Calu3 (cell line): ENCODE measurements at places on chromosomes 3 and 15. TPM values are rescaled to one million over a fixed set of nuclear protein-coding genes. Genes with fewer than 3 reads are reported as not detected.

GRCh38 chr3:14436954-14437281 lies 34.5 kb downstream of the SLC6A6 start:
- no peak for DNase-seq
- H3K36me3 ChIP-seq: peaks cover 17% of the 10 kb centered on the region
- H3K27ac ChIP-seq: no peak overlapping the region

GRCh38 chr3:112512320-112512719 lies 13.0 kb upstream of the BTLA start:
- H3K4me1 ChIP-seq: no peaks in the 10 kb centered on the region
- no peaks in the 10 kb centered on the region for H3K36me3 ChIP-seq
- no peak overlapping the region for H3K4me3 ChIP-seq
- H3K27ac ChIP-seq: no peak overlapping the region

GRCh38 chr15:97979140-97979520 lies 18.6 kb downstream of the ARRDC4 start:
- H3K27me3 ChIP-seq: no peaks in the 10 kb centered on the region
- no peak for DNase-seq
- H3K4me1 ChIP-seq: peaks cover 16% of the 10 kb centered on the region
- H3K36me3 ChIP-seq: no peaks in the 10 kb centered on the region
- no peak overlapping the region for H3K4me3 ChIP-seq
- no peak overlapping the region for H3K27ac ChIP-seq

DNA sequence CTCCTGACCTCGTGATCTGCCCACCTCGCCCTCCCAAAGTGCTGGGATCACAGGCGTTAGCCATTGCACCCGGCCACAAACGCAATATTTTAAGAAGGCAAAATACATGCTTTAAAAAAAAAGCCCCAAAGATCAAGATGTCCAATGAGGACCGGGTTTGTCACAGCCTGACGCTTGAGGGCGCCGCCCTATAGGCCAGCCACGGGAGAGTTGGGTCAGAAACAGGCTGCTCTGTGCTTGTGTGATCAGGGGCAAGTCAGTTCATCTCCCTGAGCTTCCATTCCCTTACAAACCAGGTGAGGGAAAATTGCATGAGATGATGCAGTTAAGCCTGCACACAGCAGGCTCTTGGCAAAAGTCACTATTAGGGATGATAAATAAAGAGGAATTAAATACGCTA lies 23.9 kb downstream of the FAM174B start:
- H3K27ac ChIP-seq: no peak overlapping the region
- H3K4me1 ChIP-seq: peaks cover 4% of the 10 kb centered on the region
- DNase-seq: no peak
- H3K36me3 ChIP-seq: peaks cover 5% of the 10 kb centered on the region
- H3K27me3 ChIP-seq: no peaks in the 10 kb centered on the region

DNA sequence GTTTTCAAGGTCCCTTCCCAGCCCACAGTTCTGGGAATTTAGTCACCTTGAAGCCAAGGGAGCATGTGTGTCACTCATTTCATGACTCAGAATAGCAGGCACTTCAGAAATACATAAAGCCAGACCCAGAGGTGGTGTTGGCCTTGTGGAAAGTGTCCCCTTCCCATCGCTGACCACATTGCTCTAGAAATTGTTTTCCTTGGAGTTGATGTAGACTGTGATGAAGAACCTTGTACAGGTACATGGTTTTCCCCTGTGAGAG lies 158.8 kb downstream of the SLCO3A1 start:
- H3K36me3 ChIP-seq: no peaks in the 10 kb centered on the region
- no peak for DNase-seq
- peaks cover 35% of the 10 kb centered on the region for H3K4me1 ChIP-seq
- H3K27me3 ChIP-seq: no peaks in the 10 kb centered on the region

DNA sequence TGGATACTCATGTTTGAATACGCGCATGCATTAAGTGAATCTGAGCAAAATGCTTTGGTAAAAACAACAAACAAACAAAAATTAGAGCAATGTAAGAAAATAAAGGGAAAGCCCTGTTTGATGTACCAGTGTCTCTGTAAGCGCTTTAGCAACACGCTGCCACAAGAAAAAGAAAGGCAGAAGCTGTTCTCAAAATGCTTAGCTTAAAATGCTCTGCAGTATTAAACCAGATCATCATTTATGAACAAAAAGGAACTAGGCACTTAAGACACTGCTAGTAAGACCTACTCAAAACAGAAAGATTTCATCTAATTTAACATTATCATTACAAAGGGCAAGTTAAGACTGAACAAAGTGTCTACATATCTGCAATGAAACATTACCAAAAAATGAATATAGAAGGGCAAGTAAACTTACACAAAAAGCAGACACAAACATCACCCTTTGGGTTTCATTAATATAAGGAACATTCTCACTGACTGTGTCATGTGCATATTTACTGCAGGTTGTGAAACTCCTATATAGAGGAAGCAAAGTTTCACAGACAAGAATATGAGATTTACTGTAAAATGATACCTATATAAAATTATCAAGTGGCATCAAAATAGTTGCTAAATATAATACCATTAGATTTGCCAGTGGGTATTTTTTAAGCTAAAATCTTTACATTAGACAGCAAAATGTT lies 102.1 kb downstream of the FBXL22 start:
- DNase-seq: no peak
- no peaks in the 10 kb centered on the region for H3K4me1 ChIP-seq
- peaks cover 8% of the 10 kb centered on the region for H3K36me3 ChIP-seq
- no peak overlapping the region for H3K27ac ChIP-seq

- peaks cover 13% of the 10 kb centered on the region for H3K36me3 ChIP-seq
- peak overlapping the region; percentile 42 for H3K27ac ChIP-seq
- no peaks in the 10 kb centered on the region for H3K27me3 ChIP-seq
- no peak for DNase-seq
- H3K4me1 ChIP-seq: peaks cover 30% of the 10 kb centered on the region
- H3K4me3 ChIP-seq: no peak overlapping the region
Measured at GRCh38 chr15:66882251-66883020, 180.4 kb downstream of the SMAD6 start.

DNA sequence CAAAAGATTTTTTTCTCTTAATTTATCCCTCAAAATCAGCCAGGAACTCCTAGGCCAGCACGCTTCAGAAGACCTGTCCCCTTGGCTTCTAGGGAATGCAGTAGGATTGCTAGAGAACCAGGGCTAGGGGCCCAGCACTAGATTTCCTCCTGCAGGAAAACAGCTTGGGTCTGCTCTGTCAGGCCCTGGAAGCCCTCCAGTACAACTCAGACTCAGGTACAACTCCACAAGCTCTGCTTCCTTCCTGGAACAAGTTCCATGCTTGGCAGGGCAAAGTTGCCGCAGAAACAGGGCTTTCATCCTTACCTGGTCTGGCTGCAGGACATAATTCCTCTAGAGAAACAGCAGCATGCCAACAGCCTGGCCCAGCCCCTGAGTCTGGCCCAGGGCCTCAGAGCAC lies 96.1 kb upstream of the CTNNB1 start:
- no peak overlapping the region for H3K27ac ChIP-seq
- no peaks in the 10 kb centered on the region for H3K4me1 ChIP-seq
- H3K27me3 ChIP-seq: peaks cover 3% of the 10 kb centered on the region
- H3K4me3 ChIP-seq: no peak overlapping the region
- no peak for DNase-seq

DNA sequence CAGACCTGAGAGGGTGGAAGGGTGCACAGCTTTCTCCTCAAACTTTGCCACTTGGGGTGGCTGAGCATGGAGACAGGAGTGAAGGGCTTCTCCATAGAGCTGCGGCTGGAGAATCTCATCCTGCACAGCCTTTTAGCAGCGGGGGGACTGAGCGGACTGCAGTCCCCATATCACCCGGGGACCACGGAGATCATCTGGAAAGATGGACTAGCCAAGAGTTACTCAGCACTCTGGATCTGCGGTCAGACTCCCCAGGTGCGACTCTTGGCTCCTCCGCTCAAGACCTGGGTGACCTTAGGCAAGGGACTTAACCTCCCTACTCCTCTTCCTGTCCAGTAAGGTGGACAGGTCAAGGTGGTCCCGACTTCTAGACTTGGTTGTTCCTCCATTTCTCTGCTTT lies 125.8 kb upstream of the MEF2A start:
- peaks cover 8% of the 10 kb centered on the region for H3K36me3 ChIP-seq
- H3K27me3 ChIP-seq: no peaks in the 10 kb centered on the region
- no peak for DNase-seq
- no peak overlapping the region for H3K27ac ChIP-seq
- peaks cover 35% of the 10 kb centered on the region for H3K4me1 ChIP-seq
- no peak overlapping the region for H3K4me3 ChIP-seq

- no peak overlapping the region for H3K4me3 ChIP-seq
- DNase-seq: no peak
- no peaks in the 10 kb centered on the region for H3K27me3 ChIP-seq
- H3K36me3 ChIP-seq: no peaks in the 10 kb centered on the region
- H3K27ac ChIP-seq: no peak overlapping the region
Measured at GRCh38 chr3:4395448-4395847, 71.6 kb downstream of the SUMF1 start.

GRCh38 chr15:63943829-63944680 lies 102.2 kb downstream of the DAPK2 start:
- peaks cover 3% of the 10 kb centered on the region for H3K36me3 ChIP-seq
- DNase-seq: no peak
- no peak overlapping the region for H3K27ac ChIP-seq
- H3K4me1 ChIP-seq: peaks cover 16% of the 10 kb centered on the region

GRCh38 chr15:35535365-35535916 lies 10.5 kb downstream of the DPH6 start:
- H3K4me1 ChIP-seq: no peaks in the 10 kb centered on the region
- DNase-seq: no peak
- no peaks in the 10 kb centered on the region for H3K27me3 ChIP-seq
- no peak overlapping the region for H3K4me3 ChIP-seq
- H3K27ac ChIP-seq: no peak overlapping the region
- no peaks in the 10 kb centered on the region for H3K36me3 ChIP-seq

DNA sequence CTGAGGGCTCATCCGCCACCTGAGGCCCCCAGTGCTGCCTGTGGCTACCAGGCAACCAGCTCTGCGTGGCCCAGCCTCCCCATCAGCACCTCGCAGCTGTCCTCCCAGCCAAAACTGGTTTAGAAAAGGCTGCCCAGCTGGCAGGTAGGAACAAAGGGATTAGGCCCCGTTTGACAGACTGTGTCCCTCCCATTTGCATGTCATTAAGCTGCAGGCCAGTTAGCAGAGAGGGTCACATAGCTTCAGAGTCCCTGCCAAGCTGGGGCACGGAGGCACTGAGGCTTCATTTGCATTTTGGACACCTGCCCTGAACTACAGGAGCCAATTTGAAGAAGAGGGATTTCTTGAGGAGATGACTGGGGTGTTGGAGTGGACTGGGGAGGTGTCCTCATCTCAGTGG lies 177.9 kb downstream of the TLE3 start:
- H3K4me1 ChIP-seq: no peaks in the 10 kb centered on the region
- H3K27me3 ChIP-seq: peaks cover 98% of the 10 kb centered on the region
- no peak for DNase-seq

DNA sequence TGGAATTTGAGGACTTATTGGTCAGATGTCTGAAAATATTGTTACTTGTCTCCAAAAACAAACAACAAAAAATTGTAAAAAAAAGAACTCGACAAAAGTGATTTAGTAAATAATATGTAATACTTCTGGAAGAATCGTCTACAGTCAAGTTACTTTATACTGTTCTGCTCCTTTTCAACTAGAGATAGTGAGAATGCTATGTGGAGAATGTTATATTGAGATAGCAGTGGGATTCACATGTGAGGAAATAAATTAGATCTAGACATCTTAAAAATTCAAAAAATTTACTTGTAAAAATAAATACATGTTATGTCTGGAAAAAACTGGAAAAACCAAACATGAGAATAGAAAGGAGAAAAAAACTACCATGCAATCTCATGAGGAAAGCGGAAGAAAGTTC lies 64.9 kb downstream of the SGO1 start:
- H3K4me1 ChIP-seq: no peaks in the 10 kb centered on the region
- no peak for DNase-seq
- H3K36me3 ChIP-seq: no peaks in the 10 kb centered on the region
- no peak overlapping the region for H3K4me3 ChIP-seq
- H3K27me3 ChIP-seq: no peaks in the 10 kb centered on the region
- H3K27ac ChIP-seq: no peak overlapping the region

DNA sequence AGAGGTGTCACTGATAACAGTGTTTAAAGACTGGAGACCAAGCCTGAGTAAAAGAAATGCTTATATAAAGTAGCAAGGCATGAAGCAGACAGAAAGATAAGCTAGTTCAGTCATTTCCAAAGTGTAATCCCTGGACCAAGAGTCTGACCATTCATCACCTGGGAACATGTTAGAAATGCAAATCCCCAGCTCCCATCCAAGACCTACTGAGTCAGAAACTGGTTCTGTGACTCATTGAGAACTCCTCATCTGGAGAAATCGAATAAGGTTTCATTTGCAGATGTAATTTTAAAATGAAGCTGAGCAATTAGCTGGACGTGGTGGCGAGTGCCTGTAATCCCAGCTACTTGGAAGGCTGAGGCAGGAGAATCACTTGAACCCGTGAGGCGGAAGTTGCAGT lies 473.9 kb upstream of the UBE2E2 start:
- DNase-seq: no peak
- H3K27ac ChIP-seq: no peak overlapping the region
- no peak overlapping the region for H3K4me3 ChIP-seq
- H3K27me3 ChIP-seq: no peaks in the 10 kb centered on the region
- H3K36me3 ChIP-seq: peaks cover 6% of the 10 kb centered on the region

DNA sequence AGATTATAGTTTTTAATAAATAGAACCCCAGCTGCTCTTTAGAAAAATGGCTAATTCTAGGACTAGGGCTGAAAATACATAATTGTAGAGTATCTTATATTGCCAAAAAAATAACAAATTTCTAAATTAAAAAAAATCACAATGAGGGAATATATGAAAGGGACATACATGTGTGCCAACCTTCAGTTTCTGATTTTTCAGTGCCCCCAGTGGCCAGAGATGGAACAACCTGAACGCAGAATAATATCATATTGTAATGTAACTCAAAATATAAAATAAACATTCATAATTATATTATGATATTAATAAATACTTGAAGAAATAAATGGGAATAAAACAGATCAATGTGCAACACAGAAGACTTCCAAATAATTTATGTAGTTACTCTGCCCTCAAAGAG lies 460.5 kb downstream of the ZNF385D start:
- H3K4me1 ChIP-seq: peaks cover 9% of the 10 kb centered on the region
- no peak overlapping the region for H3K27ac ChIP-seq
- DNase-seq: peak; percentile 15
- no peaks in the 10 kb centered on the region for H3K36me3 ChIP-seq

GRCh38 chr3:156957715-156958114 lies 131.6 kb downstream of the LEKR1 start:
- H3K4me1 ChIP-seq: no peaks in the 10 kb centered on the region
- no peak overlapping the region for H3K27ac ChIP-seq
- DNase-seq: no peak
- no peaks in the 10 kb centered on the region for H3K27me3 ChIP-seq
- H3K4me3 ChIP-seq: no peak overlapping the region
- no peaks in the 10 kb centered on the region for H3K36me3 ChIP-seq

- no peak for DNase-seq
- no peak overlapping the region for H3K4me3 ChIP-seq
- H3K27ac ChIP-seq: peak overlapping the region; percentile 35
- no peaks in the 10 kb centered on the region for H3K27me3 ChIP-seq
- peaks cover 69% of the 10 kb centered on the region for H3K4me1 ChIP-seq
Measured at GRCh38 chr15:94236608-94237007, 5.2 kb downstream of the MCTP2 start.

Gene SEMA6D
- total RNA-seq: not detected in 2 replicates

Gene ADAMTS17
- total RNA-seq: 3.5 and 7.3 TPM in 2 replicates

Gene STRIT1
- not detected in 2 replicates for total RNA-seq

Gene SLC28A1
- 0.17 and 0.37 TPM in 2 replicates for total RNA-seq

Gene GOLGA8R
- 0.24 and 0.50 TPM in 2 replicates for total RNA-seq

Gene SPTBN5
- total RNA-seq: 0.64 and 0.69 TPM in 2 replicates

Gene RARB
- total RNA-seq: 29.8 and 31.3 TPM in 2 replicates

Gene SLC22A14
- total RNA-seq: 1.8 and 2.1 TPM in 2 replicates

Gene TRIM71
- total RNA-seq: not detected in 2 replicates

Gene KNG1
- total RNA-seq: not detected in 2 replicates

Gene IL17RB
- 16.0 and 21.9 TPM in 2 replicates for total RNA-seq
